ENCODE measurements at places on chromosomes 16 and 17.

DNA sequence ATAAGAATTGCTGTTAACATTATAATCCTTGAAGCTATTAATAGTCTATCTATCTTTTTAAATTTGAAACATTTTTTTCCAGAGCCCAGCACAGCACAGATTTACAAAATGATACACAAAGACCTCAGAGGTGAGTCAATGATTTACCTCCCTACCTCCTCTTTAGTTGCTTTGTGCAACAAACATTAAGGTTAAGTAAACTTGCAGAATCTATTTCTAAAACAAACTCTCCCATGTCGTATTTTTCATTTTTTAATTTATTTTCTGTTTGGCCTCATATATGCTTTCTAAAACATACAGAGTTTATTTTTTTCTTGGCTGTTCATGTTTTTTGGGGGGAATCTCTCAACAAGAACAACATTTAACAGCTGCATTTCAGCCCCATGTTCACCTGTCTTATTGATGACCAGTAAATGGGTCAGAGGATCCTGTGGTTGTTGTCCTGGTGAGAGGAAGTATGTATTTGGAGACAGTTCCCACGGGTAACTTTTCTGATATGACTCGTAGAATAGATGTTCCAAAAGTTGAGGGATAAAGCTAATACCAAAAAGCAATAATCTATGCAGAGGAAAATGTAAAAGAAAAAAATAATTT is 42.6 kb downstream of the ABCA9 start:
- DNase-seq, result no peak

GRCh38 chr17:43556292-43556691 is 10.2 kb upstream of the ETV4 start:
- no peak for DNase-seq

GRCh38 chr16:88523309-88524161 is 46.7 kb upstream of the ZC3H18 start:
- no peak for DNase-seq

- DNase-seq, result no peak
Observed at GRCh38 chr16:9055661-9056060, 35.8 kb upstream of the HAPSTR1 start.

DNA sequence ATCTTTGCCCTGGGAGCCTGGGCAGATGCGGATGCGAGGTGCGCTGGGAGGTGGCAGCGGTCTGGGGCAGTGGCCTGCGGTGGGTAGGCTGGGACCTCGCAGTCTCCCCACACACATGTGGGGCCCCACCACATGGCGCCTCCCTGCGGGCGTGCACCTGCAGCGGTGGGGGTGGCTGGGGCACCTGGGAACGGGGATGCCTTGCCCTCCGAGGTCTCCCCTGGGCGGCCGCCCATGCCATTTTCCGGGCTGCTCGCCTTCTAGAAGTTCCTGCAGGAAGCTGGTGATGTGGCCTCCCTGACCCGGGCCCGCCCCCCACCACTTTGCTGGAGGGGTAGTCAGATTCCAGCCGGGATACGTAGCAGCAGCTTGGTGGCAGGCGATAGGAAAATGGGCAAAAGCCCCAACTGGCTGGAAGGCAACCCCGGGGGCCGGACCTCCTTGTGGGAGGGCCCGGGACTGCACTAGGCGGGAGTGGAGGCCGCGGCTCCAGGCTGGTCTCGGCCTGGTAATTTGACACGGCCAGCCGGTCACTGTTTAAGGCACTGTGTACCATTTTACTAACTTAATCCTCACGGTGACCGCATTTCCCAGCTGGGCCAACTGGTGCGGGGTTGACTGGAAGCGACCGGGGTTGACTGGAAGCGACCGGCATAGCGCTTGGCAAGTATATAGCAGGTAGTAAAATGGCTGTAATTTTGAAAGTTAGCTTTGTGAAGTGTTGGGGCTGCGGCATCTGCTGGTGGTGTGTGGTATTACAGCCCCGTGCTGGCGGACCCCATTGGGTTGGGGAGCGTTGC is 38.5 kb downstream of the IGF2BP1 start:
- DNase-seq, result no peak

DNA sequence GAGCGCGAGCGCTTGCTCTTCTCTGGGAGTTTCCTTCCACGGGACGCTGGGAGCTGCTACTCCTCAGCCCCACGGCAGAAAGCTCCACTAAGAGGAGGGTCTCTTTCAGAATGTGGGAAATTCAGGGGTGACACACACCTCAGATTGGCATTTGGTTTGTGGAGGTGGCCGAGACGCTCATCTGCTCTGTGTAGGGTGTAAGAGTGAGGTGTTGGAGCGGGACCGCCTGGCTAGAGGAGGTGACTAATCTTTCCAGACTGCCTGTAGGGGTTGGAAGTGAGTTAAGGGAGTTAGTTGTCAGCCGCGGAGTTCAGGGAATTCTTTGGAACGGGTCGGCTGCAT is 735 bp downstream of the PSMD11 start:
- DNase-seq, result peak; percentile 8

DNA sequence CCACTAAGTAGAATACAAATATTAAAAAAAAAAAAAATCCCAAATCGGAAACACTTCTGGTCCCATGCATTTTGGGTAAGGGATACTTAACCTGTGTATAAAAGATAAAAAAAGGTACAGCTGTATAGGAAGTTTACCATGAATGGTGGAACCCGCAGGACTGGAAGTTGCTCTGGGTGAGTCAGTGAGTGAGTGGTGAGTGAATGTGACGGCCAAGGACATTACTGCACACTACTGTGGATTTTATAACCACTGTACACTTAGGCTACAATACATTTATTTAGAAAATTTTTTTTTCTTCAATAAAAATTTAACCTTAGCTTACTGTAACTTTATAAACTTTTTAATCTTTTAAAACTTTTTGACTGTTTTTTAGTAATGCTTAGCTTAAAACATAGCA is 71.3 kb upstream of the BCAR1 start:
- no peak for DNase-seq

DNA sequence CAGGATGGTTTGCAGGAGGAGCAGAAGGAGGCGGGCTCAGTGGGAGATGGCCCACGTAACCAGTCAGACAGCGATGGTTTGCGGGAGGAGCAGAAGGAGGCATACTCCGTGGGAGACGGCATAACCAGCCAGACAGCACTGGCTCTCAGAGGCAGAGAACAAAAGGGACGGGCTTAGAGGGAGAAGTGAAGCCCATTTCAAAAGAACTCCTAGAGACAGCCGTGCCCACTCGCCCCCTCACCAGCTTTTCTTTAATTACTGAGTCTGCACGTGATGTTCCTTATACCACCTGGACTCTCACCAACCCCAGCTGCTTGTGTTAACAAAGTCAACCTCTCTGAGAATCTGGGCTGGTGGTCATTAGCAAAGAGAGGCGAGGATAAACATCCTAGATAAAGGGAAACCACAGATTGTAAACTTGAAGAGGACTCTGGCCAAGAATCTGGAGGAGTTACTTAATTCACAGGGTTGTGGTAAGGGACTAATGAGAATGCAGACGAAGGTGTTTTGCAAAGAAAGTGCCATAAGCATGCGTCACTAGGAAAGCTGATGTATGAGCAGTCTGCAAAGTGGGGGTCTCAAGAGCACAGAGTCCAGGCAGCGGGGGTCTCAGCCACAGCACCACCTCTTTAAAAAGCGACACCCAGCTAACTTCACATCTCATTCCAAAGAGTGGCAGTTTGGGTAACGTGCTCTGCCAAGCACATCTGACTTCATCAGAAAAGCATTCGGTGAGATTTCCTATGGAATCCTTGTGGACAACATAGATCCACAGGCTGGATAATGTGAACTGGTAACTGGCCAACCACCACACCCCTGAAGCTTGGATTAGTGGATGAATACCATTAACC is 51.7 kb downstream of the NXN start:
- no peak for DNase-seq

GRCh38 chr17:16652847-16653366 is 743 bp downstream of the ZNF624 start:
- DNase-seq, result peak; percentile 6

DNA sequence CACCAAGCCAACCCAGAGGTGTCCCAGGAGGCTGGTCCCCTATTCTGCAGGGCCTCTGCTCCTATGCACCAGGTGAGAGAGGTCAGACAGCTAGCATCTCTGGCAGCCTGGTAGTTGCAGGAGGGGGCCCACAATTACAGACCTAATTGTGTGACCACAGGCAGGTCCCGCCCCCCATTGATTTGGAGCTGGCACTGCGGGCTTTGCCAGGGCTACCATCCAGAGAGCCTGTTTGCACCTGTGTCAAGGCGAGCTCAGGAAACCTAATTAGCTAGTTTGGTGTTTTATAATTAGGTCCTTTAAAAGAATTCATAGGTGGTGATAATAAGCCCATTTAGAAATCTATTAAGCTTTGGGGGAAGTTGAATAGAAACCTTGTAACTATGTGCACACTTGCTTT is 90.2 kb downstream of the MRM1 start:
- DNase-seq, result no peak

GRCh38 chr17:8185582-8186445 is 4.2 kb downstream of the BORCS6 start:
- no peak for DNase-seq

DNA sequence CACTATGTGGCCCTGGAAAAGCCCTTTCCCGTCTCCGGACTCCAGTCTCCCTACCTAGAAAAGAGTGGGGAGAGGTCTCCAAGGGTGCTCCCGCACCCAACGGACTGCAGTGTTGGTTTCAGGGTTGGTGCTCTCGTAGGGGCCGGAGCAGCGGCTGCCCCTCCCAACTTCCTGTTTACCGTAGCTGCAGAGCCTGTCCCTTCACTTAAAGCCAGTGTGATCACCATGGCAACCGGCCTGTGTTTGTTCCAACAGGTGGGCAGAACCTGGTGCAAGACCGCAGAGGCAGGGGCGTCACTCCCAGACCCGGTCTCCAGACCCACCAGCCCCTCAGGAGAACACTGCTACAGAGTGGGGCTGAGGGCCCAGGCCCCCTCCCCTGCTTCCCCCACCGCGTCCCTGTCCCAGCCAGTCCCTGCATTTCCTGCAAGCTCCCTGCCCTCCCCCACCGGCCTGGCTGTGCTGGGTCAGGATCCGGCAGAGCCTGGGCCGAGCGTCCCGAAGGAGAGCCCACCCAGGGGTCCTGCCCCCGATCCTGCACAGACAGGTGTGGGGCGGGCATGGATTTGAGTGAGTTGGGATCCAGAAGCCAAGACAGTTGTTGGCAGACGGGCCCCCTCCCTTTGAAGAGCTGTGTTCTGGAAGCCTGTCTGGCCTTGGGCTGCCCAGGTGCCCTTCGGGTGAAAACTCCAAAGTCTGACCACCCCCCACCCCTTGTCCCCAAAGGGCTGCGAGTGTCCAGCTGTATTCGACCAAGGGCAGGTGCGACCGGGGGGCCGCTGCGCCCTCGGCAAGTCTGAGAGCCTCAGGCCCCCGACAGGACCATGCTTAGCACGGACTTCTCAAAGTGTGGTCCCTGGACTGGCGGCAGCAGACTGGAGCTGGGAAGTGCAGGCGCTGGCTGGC is 1.5 kb upstream of the BAIAP3 start:
- peak; percentile 82 for DNase-seq

DNA sequence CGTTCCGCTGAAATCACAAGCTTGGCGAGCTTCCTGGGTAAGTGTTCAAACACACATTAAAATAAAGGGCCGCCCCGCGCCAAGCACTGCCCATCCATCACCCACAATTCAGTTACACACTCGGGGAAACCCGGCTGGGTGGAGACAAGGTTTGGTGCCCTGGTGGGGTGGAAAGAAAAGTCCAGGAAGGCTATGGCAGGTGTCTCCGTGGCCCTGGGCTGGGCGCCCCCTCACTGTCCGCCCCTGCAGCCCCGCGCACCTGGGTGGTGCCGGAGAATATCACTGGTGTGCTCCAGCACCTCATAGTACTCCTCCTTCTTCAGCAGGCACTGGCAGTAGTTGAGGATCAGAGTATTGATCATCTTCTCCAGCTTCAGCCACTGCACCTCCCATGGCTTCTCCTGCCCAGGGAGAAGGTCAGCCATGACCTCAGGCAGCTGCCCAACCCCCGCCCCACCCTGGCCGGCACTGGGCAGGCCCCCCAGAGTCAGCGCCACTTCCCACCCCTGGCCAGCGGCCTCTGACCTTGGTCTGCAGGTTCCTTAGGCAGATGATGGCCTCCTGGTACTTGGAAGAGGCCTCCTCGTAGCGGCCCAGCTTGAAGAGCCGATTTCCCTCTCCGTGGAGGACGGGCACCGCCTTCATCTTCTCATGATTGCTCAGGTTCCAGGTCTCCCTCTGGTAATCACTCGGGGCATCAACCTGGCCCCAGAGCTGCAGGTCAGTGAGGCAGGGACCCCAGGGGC is 8.4 kb downstream of the AIPL1 start:
- DNase-seq, result no peak

GRCh38 chr16:12461201-12461600 is 342.5 kb downstream of the CPPED1 start:
- DNase-seq, result no peak

GRCh38 chr16:11349599-11350276 is 4.5 kb downstream of the RMI2 start:
- no peak for DNase-seq

DNA sequence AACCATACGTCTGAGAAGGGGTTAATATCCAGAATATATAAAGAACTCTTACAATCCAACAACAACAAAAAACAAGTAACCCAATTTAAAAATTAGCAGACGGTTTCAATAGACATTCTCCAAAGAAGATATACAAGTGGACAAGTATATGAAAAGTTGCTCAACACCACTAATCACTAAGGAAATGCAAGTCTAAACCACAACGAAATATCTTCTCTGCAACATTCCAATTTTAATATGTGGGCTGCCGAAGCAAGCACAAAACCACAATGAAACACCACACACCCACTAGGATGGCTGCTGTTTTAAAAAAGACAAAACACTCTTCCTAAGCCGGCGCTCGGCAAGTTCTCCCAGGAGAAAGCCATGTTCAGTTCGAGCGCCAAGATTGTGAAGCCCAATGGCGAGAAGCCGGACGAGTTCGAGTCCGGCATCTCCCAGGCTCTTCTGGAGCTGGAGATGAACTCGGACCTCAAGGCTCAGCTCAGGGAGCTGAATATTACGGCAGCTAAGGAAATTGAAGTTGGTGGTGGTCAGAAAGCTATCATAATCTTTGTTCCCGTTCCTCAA is 5.9 kb upstream of the SLC13A2 start:
- no peak for DNase-seq

DNA sequence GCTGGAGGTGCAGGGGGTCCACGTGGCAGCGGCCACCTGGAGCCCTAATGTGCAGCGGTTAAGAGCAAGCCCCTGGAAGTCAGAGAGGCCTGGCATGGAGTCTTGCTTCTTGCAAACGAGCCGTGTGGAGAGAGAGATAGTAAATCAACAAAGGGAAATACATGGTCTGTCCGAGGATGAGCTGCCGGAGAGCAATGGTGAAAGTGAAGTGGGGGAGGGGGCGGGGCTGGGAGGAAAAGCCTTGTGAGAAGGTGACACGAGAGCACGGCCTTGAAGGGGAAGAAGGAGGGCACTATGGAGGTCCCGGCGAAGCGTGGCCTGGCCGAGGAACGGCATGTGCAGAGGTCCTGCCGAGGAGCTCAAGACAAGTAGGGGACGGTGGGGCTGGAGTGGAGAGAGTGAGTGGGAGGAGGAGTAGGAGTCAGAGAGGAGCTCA is 6.0 kb upstream of the SERPINF1 start:
- no peak for DNase-seq

- no peak for DNase-seq
Observed at GRCh38 chr17:50269477-50270434, 4.5 kb upstream of the TMEM92 start.

Measured in left renal pelvis (tissue), 4 donors.